NCI-H1092 treated with DMSO at 0.1 percent for 48 hours (cell line): ENCODE measurements at places on chromosomes 3 and 15.

- DNase-seq: no peak
These were observed 12.8 kb downstream of the H1-8 start for GRCh38 chr3:129555616-129556357.

GRCh38 chr15:44873103-44873502, 83.4 kb upstream of the TERB2 start:
- DNase-seq: no peak

DNA sequence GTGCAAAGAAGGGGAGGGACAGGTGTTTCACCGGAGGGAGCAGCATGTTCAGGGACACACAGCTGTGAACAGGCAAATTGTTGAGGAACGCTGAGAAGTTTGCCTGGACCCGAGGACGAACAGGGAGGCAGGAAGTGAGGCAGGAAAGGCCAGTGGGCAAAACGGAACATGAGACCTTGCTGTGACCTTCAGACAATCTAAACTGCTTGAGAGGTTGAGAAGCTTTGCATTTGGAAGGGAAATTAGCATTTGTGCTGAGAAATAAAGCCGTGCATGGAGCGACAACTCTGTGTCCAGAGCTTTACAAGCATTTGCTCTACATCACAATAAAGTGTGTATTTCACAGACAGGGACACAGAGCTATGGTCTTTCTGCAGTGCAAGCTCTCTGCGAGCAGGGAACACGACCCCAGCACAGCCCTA, 47.9 kb downstream of the CDC25A start:
- DNase-seq: no peak

DNA sequence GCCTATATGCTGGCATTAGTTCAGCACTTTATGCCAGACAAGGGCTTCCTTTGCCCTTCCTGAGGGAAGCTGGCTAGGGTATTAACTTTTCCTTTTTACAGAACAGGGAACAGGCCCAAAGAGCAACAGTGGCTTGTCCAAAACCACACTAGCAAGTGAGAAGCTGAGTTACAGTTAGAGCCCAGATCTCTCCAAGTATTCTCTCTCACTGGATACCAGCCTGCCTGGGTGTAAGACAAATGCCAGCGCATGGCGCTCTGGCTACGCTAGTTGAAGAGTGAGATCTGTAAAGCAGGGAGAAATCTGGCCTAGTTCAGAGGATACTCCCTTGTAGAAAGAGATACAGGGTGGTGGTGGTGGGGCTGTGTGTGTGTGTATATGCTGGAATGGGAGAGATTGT, 38.4 kb downstream of the RAB11A start:
- DNase-seq: no peak

GRCh38 chr15:32870240-32871033, 152.6 kb downstream of the GREM1 start:
- no peak for DNase-seq

DNA sequence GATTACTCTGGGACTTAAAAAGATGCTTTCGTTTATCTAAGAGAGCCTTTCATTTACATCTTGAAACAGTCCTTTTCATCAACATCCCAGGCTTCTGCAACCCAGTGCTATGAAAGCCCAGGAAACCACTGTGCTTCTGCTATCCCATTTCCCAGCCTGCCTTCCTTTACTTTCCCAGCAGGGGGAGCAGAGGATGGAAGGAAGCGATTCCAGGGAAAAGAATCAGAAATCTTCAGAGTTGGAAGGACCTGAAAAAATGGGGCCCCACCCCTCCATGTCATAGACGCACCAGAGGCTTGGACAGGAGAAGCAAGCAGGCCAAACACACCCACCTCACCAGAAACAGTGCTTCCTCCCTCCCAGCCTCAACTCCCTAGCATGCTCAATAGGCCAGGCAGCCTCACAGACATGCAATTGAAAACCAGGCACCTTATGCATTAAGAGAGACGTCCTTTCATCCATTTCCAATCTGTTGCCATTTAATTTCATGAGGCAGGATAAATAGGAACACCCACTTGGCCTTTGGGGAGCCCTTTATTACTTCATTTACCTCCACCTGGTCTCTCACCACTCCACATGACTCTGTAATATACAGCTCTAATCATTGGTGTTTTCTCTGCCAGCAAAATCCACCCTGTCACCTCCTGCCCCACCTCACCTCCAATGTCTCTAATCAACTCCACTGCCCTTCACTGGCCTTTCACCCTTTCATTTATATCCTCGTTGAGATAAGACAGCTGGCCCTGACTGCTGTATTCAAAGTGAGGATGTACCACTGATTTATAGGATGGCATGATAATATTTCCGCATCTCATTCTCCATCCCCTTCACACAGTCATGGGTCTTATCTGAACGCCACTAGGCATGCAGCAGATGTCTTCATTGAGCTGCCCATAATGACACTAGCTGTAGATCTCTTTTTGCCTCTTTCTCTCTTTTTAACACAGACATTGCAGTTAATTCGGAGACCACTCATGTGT, 583.9 kb downstream of the NTRK3 start:
- peak; percentile 19 for DNase-seq

DNA sequence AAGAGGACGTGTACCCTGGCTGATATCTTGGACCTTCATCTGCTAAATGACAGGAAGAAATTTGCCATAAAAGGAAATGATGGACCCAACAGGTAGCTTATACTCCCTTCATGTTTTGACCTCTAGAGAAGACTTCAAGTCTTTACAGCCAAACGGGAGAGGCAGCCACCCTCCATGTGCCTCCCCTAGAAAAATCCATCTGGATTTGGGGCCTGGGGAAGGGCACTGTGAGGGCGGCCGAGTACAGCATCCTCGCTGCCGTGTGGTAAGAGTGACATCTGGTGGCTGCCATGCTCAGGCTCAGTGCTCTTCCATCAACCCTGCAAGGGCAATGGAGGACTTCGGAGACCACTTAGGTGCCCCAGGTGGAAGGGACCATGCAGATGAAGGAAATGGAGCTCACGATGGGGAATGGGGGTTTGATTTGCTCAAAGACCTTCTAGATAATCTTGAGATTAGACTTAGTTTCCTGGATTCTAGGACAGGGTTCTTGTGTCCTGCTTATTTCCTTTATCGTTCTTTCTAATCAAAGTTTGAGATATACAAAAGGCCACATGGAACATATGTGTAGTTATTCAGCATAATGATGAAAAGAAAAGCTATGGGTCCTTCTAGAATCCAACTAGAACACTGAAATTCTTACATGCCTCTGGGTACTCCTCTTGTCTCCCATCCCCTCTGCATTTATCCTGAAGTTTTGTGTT, 44.4 kb downstream of the AQP9 start:
- DNase-seq: peak; percentile 26
